Endodermal cell (in vitro differentiated cells): ENCODE measurements at places on chromosomes 5 and 9.

DNA sequence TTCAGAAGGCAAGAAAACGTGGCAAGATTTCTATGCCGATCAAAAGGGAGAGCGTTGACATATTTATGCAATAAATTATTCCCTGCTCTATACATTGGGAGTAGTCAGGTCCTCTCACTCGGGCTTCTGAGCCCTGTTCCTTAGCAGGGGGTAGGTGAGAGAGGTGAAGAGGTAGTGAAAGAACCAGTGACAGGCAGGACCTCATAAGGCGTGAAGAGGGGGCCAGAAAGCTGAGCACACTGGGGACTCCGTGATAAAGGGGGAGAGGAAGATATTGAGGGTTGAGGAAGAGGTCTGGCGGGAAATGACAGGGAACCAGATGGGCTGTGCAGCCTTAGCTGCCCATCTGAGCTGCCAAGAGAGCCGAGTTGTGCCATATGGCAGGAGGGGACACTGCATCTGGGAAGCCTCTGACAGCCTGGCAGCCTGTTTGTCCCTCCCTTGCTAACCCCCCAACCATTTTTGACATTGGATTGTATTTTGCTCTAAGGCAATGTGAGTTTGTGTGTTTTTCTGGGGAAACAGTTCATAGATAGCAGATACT, 782 bp upstream of the CDC20B start:
- H3K27me3 ChIP-seq, result peaks cover 74% of the 10 kb centered on the region
- H3K4me1 ChIP-seq, result peaks cover 4% of the 10 kb centered on the region
- no peaks in the 10 kb centered on the region for H3K36me3 ChIP-seq

DNA sequence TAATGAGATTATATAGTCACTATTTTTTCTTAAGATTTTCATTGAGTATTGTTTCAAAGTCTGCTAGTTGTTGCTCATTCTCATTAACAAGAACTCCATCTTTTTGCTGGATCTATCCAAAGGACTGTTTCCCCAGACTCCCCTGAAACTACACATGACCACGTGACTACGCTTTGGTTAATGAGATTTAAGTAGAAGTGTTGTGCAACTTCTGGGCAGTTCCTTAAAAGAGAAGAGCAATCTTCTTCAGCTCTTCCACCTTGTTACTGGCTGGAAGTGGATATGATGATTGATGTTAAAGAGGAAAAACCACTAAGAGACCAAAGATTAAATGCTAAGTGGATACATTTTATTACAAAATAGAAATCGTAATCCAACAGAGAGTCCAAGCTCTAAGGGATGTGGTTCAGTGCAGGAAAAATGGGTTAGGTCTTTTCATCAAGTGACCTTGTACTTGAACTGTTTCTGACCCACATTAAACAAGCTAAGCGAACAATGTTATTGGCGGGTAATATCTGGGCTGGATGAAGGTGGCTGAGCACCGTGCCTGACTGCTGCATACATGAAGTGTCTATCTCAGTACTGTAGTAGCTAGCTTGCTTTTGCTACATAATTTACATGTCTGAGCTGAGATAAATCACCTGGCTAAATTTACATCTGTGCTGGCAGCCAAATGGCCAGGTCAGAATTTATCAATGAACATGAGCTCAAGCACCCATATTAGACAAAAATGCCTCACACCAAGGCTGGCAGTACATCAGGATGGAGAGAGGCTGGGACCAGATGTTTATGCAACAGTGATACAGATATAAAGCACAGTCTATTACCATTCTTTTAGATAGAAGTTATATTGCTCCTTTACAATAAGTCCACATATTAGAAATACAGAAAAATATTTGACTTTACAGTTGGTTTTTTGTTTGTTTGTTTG, 7.5 kb upstream of the CTNNAL1 start:
- H3K27ac ChIP-seq, result no peak overlapping the region
- peaks cover 14% of the 10 kb centered on the region for H3K36me3 ChIP-seq
- H3K27me3 ChIP-seq, result no peaks in the 10 kb centered on the region
- H3K4me1 ChIP-seq, result peaks cover 23% of the 10 kb centered on the region
- DNase-seq, result no peak

DNA sequence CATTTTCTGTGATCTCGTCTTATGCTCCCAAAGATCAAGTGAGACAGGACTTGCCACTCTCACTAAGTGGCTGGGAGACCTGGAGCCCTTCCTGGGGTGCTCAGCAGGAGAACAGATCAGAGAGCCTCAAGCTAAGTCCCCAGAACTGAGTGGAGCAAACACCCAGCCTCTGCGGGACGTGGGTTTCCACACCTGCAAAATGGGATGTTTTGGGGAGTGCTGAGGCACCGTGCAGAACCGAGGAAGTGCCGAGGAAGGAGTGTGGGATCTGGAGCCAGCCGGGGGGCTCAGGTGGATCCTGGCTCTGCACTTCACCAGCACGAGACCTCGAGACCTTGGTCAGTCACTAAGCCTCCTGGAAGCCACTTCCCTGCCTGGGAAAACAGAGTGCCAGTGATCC, 166.0 kb downstream of the DAB2IP start:
- peak; percentile 54 for DNase-seq
- peaks cover 93% of the 10 kb centered on the region for H3K27me3 ChIP-seq
- H3K27ac ChIP-seq, result no peak overlapping the region
- H3K4me3 ChIP-seq, result no peak overlapping the region
- H3K4me1 ChIP-seq, result peaks cover 3% of the 10 kb centered on the region

GRCh38 chr9:23464275-23464674, 361.8 kb downstream of the ELAVL2 start:
- no peak overlapping the region for H3K4me3 ChIP-seq
- no peaks in the 10 kb centered on the region for H3K4me1 ChIP-seq
- no peaks in the 10 kb centered on the region for H3K36me3 ChIP-seq
- H3K27ac ChIP-seq, result no peak overlapping the region

- H3K4me3 ChIP-seq, result peak overlapping the region; percentile 52
- no peaks in the 10 kb centered on the region for H3K36me3 ChIP-seq
- DNase-seq, result peak; percentile 92
- no peak overlapping the region for H3K27ac ChIP-seq
These were observed 22.2 kb downstream of the BHMT start for GRCh38 chr5:79133657-79134451.

DNA sequence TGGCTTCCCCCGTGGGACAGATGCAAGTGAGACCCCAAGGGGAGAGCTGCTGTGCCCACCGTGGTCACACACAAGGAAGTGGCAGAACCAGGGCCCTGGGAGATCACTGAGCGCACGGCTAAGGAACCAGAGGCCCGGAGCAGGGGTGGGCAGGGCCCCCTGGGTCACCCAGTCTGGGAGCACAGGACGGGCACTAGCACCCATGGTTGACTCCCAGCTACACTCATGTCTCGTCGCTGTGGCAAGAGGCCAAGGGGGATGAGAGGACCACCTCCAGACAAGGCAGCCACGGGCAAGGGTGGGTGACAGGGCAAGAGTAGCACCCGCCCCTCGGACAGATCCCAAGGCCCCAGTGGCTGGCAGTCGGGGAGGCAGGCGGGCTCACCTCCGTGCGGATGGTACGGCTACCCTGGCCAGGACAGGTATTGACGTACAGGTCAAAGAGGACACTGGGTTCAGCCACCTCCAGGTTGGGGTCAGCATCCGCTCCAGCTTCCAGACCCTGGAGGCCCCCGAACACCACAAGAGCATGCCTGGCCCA, 5.1 kb downstream of the ENDOG start:
- no peak for DNase-seq
- no peaks in the 10 kb centered on the region for H3K27me3 ChIP-seq
- no peak overlapping the region for H3K4me3 ChIP-seq
- H3K4me1 ChIP-seq, result no peaks in the 10 kb centered on the region
